ENCODE measurements at places on chromosomes 13 and 19. TPM values are rescaled to one million over a fixed set of nuclear protein-coding genes. Genes with fewer than 3 reads are reported as not detected.
A peak's percentile ranks its signal among the peaks of the same experiment; 100 is the strongest.

The LYPD3 gene
- total RNA-seq, result 247 TPM

- H3K36me3 ChIP-seq, result peaks cover 14% of the 10 kb centered on the region
- H3K27me3 ChIP-seq, result no peaks in the 10 kb centered on the region
- DNase-seq, result no peak
- no peak overlapping the region for H3K4me3 ChIP-seq
- H3K27ac ChIP-seq, result no peak overlapping the region
- peaks cover 52% of the 10 kb centered on the region for H3K4me1 ChIP-seq
Measured at GRCh38 chr19:2277138-2277537, 4.8 kb downstream of the PEAK3 start.

The CGB1 gene
- not detected for total RNA-seq

DNA sequence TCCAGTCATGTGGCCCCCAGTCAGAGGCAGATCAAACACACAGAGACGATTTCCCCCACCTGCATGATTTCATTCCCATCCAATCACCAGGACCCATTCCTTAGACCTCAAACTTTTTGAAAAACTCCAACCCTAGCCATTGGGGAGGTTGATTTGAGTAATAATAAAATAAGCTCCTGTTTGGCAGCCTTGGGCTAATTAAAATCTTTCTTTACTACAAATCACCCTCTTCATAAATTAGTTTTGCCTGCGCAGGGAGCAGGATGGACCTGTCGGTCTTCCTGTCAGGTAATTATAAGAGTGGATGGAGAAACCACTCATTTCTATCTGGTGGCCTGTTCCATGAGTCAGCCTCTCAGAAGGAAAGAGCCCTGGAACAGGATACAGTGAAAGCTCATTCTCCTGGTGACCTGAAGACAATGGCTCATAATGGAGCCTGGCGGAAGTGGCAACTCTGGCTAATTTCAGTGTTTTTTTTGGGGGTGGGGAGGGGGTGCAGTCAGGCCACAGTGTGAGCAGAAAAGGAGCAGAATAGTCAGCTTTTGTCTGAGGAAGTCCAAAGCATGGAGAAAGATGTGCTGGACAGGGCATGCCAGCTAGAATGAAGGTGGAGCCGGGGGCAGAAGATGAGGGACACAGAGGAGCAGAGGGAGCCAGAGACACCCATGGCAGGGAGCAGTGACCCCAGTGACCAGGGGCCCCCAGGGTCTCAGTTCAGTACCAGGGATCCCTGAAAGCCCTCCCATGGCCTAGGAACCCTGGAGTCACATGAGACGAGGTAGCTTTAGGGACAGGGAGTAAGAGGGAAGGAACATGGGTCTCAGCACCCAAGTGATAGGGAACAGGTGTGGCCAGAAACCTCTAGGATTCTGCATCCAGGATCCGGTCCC lies 31.8 kb upstream of the PSG9 start:
- no peak for DNase-seq
- no peak overlapping the region for H3K4me3 ChIP-seq
- H3K27ac ChIP-seq, result no peak overlapping the region
- no peaks in the 10 kb centered on the region for H3K4me1 ChIP-seq

DNA sequence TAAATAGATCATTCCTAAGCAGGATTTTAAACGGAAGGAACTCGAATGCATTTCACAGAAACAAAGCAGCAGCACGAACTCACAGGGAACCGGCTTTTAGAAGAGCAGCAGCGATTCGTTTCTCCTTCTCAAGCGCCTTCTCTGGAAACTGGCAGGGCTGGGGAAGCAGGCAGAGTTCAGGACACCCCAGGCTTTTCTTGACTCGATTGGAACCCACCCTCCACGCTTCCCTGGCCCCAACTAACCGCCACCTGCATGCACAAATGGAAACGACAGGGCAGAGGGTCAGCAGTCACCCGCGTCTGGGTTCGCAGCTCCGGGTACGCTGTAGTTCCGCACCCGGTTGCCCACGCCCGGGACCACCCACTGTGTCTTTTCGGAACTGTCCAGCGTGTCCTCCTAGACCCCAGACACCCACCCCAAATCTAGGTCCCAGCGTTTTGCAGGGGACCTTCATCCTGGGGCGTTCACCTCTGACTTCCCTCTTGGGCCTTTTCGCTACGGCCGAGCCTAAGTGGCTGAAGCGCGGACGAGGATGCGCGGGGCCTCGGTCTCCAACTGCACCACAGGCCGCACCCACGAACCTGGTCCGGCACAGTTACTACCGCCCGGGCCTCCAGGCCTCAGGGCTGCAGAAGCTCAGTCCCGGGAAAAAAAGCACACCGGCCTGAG lies 500 bp downstream of the ZFP30 start:
- H3K36me3 ChIP-seq, result no peaks in the 10 kb centered on the region
- DNase-seq, result no peak
- peaks cover 27% of the 10 kb centered on the region for H3K4me1 ChIP-seq
- H3K4me3 ChIP-seq, result peak overlapping the region; percentile 56
- no peaks in the 10 kb centered on the region for H3K27me3 ChIP-seq

The NOVA2 gene
- 1.5 TPM for total RNA-seq

DNA sequence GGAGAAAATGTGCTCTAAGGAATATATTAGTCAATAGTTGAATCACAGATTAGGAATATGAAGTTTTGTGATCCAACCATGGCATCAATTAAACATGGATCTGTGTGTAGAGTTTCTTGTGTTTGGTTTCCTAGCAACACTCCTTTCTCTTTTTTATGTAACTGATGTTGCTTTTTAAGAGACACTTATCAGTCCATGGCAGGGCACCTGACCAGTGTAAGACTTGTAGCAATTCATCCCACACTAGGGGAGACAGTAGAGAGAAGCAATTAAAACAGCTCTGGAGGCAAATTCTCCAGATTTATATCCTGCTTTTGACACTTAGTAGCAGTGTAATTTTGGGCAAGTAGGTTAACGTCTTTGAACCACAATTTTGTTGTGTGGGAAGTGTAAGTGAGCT lies 1229.0 kb downstream of the PCDH9 start:
- no peak overlapping the region for H3K4me3 ChIP-seq
- H3K36me3 ChIP-seq, result no peaks in the 10 kb centered on the region
- H3K27me3 ChIP-seq, result no peaks in the 10 kb centered on the region
- no peak overlapping the region for H3K27ac ChIP-seq
- no peaks in the 10 kb centered on the region for H3K4me1 ChIP-seq

DNA sequence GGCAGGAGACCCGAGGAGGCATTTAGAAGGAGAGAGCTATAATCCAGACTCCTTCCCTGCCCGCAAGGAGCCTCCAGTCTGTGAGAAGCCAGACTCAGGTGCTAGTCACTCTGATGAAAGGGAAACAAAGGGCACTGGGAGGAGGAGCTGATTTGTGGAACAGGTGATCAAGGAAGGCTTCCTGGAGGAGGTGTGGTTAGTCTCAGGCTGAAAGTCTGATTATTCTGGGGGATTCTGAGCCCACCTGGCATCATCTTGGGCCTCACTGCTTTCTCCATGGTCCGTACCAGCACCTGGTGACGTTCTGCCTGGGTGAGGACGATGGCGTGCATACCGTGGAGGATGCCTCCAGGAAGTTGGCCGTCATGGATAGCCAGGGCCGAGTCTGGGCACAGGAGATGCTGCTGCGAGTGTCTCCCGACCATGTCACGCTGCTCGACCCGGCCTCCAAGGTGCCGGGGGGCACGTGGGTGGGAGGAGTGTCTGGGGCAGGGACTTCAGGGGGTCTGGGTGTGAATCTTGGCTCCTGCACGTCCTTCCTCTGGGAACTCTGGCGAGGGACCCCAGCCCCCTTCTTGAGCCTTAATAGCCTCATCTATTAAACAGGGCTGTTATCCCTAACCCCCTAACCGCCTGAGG lies 3.9 kb downstream of the EPS8L1 start:
- no peaks in the 10 kb centered on the region for H3K36me3 ChIP-seq
- no peak for DNase-seq
- no peak overlapping the region for H3K27ac ChIP-seq
- peaks cover 27% of the 10 kb centered on the region for H3K4me1 ChIP-seq
- H3K4me3 ChIP-seq, result no peak overlapping the region

The TEX29 gene
- 2.9 TPM for total RNA-seq

DNA sequence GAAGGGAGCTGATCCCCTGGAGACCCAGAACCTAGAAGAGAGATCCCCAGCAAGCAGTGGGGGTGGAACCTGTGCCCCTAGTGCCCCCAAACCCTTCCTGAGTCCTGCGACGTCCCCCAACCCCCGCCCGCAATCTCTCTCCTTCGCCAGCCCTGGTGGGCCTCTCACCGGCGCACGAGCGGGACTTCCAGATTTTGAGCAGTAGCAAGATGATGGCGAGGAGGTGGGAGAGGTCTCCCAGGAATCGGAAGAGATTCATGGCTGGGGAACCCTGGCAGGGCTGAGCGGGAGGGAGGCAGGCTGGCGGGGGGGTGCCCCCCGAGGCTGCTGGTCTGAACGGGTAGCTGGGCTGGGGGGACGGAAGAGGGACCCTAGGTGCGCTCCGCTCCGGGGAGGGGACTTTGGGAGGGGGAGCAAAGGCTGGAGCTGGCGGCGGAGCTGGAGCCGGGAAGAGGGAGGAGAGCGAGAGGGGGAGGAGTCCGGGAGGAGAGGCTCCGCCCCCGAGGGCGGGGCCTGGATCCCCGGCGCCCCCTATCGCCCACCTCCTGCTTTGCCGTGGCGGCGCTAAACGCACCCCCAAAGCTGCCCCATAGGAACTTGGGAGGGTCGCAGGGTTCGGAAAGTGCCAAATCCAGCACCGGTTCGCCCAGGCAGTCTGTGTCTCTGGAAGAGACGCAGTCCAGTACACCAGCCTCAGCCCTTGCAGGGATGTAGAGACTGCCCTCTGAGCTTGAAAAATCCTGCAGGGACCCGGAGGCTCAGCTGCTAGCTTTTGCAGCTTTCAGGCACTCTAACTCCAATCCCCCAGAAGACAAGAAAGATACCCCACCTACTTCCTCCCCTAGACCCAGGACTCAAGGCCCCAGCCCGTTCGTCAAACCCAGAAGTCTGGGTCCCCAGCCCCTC lies at the start of gene KDELR1:
TSS of gene KDELR1 (minus strand) at position 452 of the 906 bp plus-strand sequence. CDS start at position 259, 193 bp downstream.
- peaks cover 35% of the 10 kb centered on the region for H3K4me1 ChIP-seq
- DNase-seq, result no peak
- H3K27me3 ChIP-seq, result peaks cover 8% of the 10 kb centered on the region
- H3K4me3 ChIP-seq, result peak within 1 kb of the TSS; percentile 99
- H3K27ac ChIP-seq, result peak within 1 kb of the TSS; percentile 92

DNA sequence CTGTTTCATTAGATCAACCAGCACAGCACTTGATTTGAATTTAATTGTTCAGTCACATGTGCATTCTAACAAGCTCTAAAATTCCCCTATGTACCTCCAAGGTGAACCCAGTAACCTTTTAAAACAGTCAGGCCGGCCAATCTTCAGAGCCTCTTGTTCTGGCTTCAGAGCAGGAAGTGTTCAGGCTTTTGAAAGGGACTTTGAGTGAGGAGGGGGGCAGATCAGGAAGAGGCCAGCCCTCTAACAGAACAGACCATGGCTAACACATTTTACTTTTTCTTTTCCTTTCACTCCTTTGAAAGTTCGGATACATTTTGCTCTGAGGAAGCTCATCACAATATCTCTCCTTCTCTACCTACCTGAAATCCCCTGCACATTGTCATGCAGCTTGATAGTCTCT lies 390.3 kb downstream of the TBC1D4 start:
- no peak overlapping the region for H3K27ac ChIP-seq
- no peak overlapping the region for H3K4me3 ChIP-seq
- no peaks in the 10 kb centered on the region for H3K36me3 ChIP-seq
- no peaks in the 10 kb centered on the region for H3K4me1 ChIP-seq

DNA sequence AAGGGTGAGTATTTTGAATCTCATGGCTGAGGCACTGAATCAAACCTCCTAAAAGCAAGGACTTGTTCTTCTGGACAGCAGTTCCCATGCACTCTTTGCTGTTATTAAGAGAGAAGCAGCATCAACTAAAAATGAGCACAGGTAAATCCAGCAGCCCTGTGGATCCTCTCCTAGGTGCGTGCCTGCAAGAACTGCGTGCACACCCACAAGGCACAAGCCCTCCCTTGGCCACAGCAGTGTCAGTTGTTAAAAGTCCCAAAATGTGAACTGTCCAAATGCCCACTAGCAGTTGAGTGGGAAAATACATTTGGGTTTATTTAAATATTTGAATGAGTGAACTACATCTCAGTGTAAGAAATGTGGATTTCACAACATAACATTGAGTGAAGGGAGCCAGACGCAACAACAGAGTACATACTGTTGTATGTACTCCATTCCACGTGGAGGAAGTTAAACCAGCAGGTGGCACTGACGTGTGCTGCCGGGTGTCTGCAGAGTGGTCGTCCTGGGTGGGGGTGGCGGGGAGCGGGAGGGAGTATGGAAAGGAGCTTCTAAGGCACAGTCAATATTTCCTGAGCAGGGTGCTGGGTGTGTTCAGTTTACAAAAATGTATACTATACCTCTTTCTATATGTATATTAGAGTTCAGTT lies 266.4 kb downstream of the NALCN start:
- H3K4me1 ChIP-seq, result no peaks in the 10 kb centered on the region
- DNase-seq, result no peak
- H3K27me3 ChIP-seq, result no peaks in the 10 kb centered on the region
- no peak overlapping the region for H3K27ac ChIP-seq
- no peak overlapping the region for H3K4me3 ChIP-seq

GRCh38 chr19:45774765-45775164 lies 5.7 kb upstream of the SIX5 start:
- DNase-seq, result no peak
- no peaks in the 10 kb centered on the region for H3K27me3 ChIP-seq
- H3K4me1 ChIP-seq, result peaks cover 29% of the 10 kb centered on the region
- no peak overlapping the region for H3K4me3 ChIP-seq
- no peak overlapping the region for H3K27ac ChIP-seq
- no peaks in the 10 kb centered on the region for H3K36me3 ChIP-seq

- no peak overlapping the region for H3K27ac ChIP-seq
- no peaks in the 10 kb centered on the region for H3K36me3 ChIP-seq
- H3K27me3 ChIP-seq, result no peaks in the 10 kb centered on the region
- H3K4me1 ChIP-seq, result no peaks in the 10 kb centered on the region
- DNase-seq, result no peak
Measured at GRCh38 chr13:56687131-56687530, 453.6 kb upstream of the PRR20A start.

GRCh38 chr13:20428666-20429644 lies 96.7 kb downstream of the CRYL1 start:
- no peaks in the 10 kb centered on the region for H3K27me3 ChIP-seq
- no peak overlapping the region for H3K4me3 ChIP-seq

The TEKTIP1 gene
- not detected for total RNA-seq

The SERPINE3 gene
- total RNA-seq, result not detected

DNA sequence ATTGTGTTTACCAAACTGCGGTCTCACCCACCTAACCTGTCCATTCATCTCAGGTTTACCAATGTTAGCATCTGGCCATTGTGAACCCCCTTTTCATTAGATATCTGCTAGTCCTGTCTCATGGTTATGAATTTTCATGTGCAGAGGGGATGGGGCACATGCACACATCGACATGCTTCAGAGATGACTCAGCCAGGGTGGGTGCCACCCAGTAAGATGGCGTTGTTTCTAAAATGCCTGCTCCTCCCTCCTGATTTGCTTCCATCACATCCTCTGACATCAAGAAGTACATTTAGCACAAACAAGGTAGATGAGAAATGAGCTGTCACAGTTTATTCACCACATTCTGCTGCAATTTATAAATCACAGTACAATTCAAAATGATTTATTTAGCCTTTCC lies 51.3 kb downstream of the GPALPP1 start:
- H3K4me3 ChIP-seq, result no peak overlapping the region
- H3K27me3 ChIP-seq, result no peaks in the 10 kb centered on the region
- DNase-seq, result no peak
- no peak overlapping the region for H3K27ac ChIP-seq
- no peaks in the 10 kb centered on the region for H3K4me1 ChIP-seq

The PHLDB3 gene
- 24.3 TPM for total RNA-seq

The EXOC3L2 gene
- total RNA-seq, result 6.1 TPM

- no peak for DNase-seq
- H3K4me3 ChIP-seq, result no peak overlapping the region
- H3K27ac ChIP-seq, result no peak overlapping the region
- H3K27me3 ChIP-seq, result no peaks in the 10 kb centered on the region
- H3K4me1 ChIP-seq, result no peaks in the 10 kb centered on the region
- no peaks in the 10 kb centered on the region for H3K36me3 ChIP-seq
Measured at GRCh38 chr13:25778808-25779305, 273.0 kb downstream of the SHISA2 start.

The RASIP1 gene
- 31.2 TPM for total RNA-seq

Data from vagina (tissue), 2 donors.